Stimulated activated CD4-positive, alpha-beta T cell treated with anti-CD3 and anti-CD28 coated beads, Interleukin-1b, Interleukin-23, amount 100 ng/mL, for 1 hour (primary cell): ENCODE measurements at places on chromosomes 4 and X.

DNA sequence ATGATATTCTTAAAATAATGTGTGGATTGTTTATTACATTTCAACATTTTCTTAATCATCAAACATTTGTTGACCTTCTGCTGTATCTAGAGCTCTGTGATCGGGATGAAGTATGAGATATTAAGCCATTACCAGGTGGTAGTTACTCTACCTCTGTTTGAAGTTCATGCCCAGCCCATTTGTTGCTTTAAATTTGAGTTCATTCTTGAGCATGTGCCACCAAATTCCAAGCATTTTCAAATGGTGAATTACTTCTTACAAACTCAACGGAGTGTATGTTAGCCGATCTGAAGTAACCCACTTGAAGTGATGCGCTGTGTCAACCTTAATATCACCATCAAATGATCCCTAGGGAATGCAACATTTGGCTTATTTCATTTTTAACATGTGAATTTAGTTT is 7.3 kb upstream of the DTHD1 start:
- no peak for DNase-seq

- no peak for DNase-seq
Measured at GRCh38 chr4:93658443-93658842, 170.1 kb upstream of the ATOH1 start.

DNA sequence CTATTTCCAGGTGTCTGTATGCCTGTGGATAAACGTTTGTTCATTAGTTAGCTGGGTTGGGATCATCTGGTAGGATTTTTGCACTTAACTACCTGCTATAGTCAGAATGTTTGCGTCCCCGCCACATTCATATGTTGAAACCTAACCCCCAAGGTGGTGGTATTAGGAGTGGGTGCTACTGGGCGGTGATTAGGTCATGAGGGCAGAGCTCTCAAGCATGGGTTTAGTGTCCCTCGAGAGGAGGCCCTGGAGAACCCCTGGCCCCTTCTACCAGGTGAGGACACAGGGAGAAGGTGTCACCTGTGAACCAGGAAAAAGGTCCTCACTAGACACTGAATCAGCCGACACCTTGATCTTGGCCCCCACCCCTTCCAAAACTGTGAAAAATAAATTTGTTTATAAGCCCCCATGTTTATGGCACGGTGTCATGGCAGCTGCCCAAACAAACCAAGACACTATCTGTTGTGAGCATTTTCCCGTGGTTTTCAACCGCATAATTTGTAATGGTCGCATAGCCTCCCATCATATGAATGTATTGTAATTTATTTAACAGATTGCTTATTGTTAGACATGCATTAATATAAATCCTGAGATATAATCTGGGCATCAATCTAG is 92.7 kb upstream of the TRIM2 start:
- no peak for DNase-seq

GRCh38 chr4:102308032-102308799 is 37.1 kb downstream of the SLC39A8 start:
- DNase-seq: no peak

GRCh38 chrX:108736509-108737479 is at the start of gene IRS4:
Gene IRS4, minus strand, starts transcription at chrX:108736563.
- no peak for DNase-seq

GRCh38 chr4:16261313-16261878 is 35.1 kb upstream of the TAPT1 start:
- no peak for DNase-seq

DNA sequence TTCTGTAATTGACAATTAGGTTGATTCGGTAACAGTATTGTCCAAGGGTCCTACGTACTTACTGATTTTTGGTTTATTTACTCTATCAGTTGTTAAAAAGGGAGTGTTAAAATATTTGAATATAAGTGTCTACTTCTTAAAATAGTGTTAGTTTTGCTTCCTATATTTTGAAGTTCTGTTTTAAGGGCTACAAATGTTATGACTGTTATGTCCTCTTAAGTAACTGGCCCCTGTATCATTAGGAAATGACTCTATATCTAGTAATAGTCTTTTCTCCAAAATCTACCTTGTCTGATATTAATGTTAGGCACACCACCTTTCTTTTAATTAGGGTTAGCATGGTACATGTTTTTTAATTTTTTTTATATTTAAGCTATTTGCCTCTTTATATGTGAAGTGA is 30.1 kb downstream of the ANKRD50 start:
- DNase-seq: no peak

GRCh38 chr4:44086753-44087152 is 361.9 kb downstream of the KCTD8 start:
- DNase-seq: no peak

- no peak for DNase-seq
Measured at GRCh38 chr4:158374318-158374717, 147.4 kb upstream of the RXFP1 start.

DNA sequence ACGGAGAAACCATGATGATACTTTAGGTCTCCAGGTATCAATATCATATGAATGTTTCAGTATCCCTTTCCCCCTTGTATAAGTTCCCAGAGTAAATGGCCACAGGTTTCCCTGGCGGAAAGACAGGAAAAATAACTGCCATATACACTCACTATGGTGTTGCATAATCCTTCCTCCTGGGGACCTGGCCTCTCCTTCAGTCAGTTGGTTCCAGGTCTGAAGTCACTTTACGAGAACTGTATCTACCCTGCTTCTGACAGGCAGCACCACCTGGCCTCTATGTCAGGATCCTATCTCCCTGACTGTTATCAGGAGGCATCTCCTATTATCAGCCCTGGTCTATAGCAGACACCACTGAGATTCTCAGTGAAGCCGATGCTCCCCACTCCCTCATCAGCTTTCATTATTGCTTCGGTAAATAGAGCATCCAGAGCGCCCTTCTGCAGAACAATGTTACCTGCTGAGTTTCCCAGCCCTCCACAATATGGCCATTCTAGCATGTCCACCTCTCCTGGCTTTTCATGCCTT is 22.6 kb downstream of the HAUS3 start:
- no peak for DNase-seq

GRCh38 chrX:139094671-139095592 is 383.4 kb upstream of the FGF13 start:
- DNase-seq: no peak

- DNase-seq: no peak
Measured at GRCh38 chr4:173121076-173121561, 47.5 kb upstream of the GALNT7 start.

DNA sequence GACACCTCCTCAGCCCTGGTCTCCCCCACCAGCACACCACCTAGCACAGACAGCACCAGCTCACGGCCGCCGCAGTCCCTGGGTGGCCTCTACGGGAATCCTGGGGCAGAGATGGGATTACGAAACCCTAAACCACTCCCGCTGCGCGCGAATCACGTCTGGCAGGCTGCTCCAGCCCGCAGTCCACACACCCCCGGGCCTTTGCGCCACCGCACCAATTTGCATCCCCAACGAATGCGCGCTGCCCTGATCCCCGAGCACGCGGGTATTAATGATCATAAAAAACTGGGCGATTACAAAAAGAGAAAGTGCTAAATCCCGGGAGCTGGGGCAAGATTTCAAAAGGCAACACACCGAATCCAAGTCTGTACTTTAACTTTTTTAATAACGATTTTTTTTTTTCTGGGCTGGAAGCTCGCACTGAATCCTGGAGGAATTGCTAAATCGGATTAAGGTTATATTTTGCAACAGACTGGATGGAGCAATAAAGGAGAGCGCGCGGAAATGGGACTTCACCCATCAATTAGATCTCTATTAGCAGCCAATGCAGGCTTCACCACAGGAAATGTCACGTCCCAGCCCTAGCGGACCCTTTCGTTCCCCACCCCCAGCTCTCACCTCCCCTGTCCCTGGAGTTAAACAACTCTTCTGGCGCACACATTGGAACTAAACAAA is 69.8 kb upstream of the TMEM33 start:
- no peak for DNase-seq

- no peak for DNase-seq
Measured at GRCh38 chrX:155544881-155545280, 67.9 kb downstream of the TMLHE start.

- DNase-seq: no peak
Measured at GRCh38 chr4:56649445-56650261, 31.4 kb downstream of the HOPX start.

DNA sequence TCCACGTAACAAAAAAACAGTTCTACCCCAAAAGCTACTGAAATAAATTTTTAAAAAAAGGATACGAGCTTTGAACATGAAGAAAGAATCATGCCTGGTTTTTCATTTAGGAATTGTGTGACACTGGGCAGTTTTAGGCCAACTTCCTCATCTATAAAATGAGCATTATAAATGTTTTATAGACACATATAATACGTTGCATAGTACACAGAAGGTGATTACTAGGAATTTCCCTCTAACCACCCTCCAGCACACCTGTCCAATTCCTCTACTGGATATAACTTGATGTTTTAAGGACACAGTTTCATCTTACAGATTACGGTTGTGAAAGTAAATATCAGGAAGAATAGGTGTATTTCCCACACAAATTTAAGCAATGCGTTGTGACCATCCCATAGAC is 85.5 kb upstream of the IQCM start:
- DNase-seq: no peak

DNA sequence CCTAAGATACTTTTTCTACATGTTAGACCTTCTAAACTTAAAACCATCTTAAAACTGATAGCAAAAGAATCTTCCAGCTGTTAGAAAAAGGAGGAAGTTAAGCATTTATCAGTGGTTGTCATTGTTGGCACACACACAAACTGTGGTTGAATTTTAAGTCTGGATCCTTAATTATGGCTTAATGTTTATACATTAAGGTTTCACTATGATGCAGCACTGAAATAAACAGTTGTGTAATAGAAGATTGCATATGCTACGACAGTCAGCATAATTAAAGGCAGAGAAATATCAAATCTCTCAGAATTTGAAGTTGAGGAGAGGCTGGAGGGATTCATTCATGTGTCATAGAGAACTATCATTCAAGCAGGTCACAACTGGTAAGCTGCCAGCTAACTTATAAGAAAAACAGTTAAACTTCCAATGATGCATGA is 32.3 kb downstream of the ADGRA3 start:
- no peak for DNase-seq

GRCh38 chrX:29145316-29145715 is 558.1 kb downstream of the IL1RAPL1 start:
- no peak for DNase-seq

GRCh38 chr4:42252315-42252714 is 99.9 kb upstream of the BEND4 start:
- DNase-seq: no peak

DNA sequence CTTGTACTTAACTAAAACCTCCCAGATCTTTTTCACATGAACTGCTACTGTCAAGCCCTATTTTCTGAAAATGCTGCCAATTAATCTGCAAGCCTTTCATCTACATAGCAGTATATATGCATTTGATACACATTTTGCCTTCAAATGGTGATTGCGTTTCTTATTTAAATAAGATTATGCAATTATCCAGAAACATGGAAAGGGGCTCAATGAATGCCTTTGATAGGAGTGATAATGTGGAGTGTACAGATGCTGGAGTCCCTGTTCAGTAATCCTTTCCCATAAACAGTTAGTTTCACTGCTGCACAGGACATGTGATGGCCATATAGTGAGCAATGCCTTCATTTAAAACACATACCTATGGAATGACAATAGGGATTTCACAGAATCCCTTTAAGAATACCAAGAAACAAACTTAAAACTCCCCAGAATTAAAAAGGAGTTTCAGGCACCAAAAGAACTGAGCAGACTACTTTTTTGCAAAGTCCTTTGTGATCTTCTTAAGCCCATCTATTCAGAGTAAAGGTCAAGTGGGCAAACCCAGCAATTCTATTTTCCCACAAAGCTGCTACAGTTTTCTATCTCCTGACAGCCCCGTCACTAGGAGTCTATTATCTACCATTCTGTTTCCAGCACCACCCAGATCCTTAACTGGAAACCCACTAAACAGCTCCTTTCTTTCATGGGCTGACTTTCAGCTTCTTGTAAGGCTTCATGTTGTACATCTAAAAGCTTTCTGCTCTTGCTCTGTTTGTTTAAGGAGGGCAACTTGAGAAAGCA is 120.3 kb downstream of the UNC5C start:
- no peak for DNase-seq

DNA sequence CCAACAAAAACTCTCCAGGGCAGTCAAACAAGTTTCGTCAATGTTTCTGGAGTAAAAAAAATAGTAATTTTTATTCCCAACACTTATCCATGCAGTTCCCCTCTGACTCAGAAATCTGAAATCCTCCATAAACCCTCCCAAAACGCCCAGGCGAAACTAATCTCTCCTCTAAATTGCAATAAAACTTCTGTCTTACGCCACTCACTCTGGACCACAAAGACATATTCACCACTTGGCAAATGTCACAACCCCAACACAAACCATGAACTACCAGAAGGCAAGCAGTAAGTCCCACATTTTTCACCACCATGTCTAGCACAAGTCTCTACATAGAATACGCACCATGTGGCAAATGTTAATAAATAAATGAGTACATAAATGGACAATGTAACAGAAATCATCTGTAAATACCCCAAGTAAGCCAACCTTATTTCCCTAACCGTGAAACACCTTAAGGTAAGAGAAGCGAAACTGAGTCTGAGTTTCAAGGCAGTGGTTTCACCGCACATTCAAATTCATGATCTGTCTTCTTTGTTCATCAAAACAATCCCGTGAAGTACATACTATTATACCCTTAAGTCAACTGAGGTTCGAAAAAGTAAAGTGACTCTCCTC is 1.6 kb downstream of the PAPSS1 start:
- DNase-seq: no peak
